CD8-positive, alpha-beta T cell (primary cell): ENCODE measurements at places on chromosomes 3 and 15.

DNA sequence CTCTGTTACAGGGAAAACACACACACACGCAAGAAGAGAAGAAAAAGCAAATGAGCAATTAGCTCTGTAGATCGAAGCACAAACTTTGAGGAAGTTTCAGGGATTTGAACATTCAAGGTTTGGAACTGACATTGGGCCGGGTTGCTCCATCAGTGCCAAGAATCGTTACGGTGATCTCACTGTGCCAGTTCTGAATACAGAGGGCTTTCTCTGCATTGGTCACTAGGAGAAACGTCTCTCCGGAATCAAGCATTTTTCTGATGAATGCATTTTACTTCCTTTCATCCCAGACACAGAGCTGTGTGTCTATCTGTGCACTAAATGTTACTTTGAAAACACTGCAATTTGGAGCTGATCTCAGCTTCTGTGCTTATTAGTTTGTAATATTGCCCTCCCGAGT lies 11.2 kb downstream of the HRH1 start:
- no peak for DNase-seq

GRCh38 chr3:188067932-188068331 lies 86.0 kb upstream of the LPP start:
- DNase-seq = no peak

DNA sequence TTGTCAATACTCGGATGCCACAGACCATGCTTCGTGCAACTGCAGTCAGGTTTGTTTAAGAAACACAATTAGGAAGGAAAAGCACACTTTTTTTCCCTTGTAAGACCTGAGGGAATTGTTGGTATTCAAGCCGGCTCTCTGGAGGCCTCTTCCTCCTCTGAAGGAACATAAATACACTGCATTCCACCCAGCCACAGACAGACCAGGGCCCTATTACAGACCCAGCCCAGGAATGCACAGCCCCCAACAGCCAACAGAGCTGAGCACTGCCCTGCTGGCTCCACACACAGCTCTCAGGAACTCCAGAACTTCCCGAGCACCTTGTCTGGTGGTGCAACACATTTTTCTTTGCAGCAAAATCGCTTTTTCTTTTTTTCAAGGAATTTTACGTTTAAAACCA lies 488.7 kb upstream of the PROK2 start:
- no peak for DNase-seq

GRCh38 chr3:128001576-128001975 lies 50.7 kb upstream of the SEC61A1 start:
- no peak for DNase-seq

- DNase-seq = no peak
Measured at GRCh38 chr3:9146367-9147071, 102.9 kb downstream of the SRGAP3 start.

GRCh38 chr15:87680208-87680607 lies 576.3 kb downstream of the NTRK3 start:
- DNase-seq = no peak
